ENCODE measurements at places on chromosomes 5 and 9. TPM values are rescaled to one million over a fixed set of nuclear protein-coding genes. Genes with fewer than 3 reads are reported as not detected.

OR1Q1 gene
- total RNA-seq = not detected

PCDHB5 gene
- total RNA-seq = 0.84 TPM

WDR38 gene
- not detected for total RNA-seq

FOXD4L5 gene
- not detected for total RNA-seq

PCDHB16 gene
- total RNA-seq = under 0.01 TPM

ANKRD20A1 gene
- total RNA-seq = not detected

LPAR1 gene
- 106 TPM for total RNA-seq

BHMT2 gene
- 1.3 TPM for total RNA-seq

SETD9 gene
- 19.7 TPM for total RNA-seq

EGFL7 gene
- total RNA-seq = 2.1 TPM

OR2V2 gene
- not detected for total RNA-seq

MORN5 gene
- total RNA-seq = not detected

SPRY4 gene
- 8.9 TPM for total RNA-seq

SLC6A3 gene
- total RNA-seq = not detected

CDKN2B gene
- total RNA-seq = 10.4 TPM

SV2C gene
- total RNA-seq = not detected

CENPP gene
- total RNA-seq = 6.8 TPM

FBXO4 gene
- 12.3 TPM for total RNA-seq

APBA1 gene
- 1.5 TPM for total RNA-seq

PPIP5K2 gene
- total RNA-seq = 24.8 TPM

NAIF1 gene
- total RNA-seq = 9.2 TPM

SHC3 gene
- total RNA-seq = 3.9 TPM

SH3RF2 gene
- 1.0 TPM for total RNA-seq

ADCY2 gene
- not detected for total RNA-seq

RORB gene
- total RNA-seq = 1.3 TPM

IFNK gene
- total RNA-seq = not detected

SHISAL2B gene
- not detected for total RNA-seq

MARCOL gene
- not detected for total RNA-seq

PCDHB15 gene
- 0.17 TPM for total RNA-seq

UIMC1 gene
- total RNA-seq = 15.0 TPM

TICAM2 gene
- 4.5 TPM for total RNA-seq

NDST1 gene
- 58.3 TPM for total RNA-seq

FAM151B gene
- 3.1 TPM for total RNA-seq

LIFR gene
- total RNA-seq = 20.0 TPM

SPATA31C1 gene
- not detected for total RNA-seq

IFNA21 gene
- not detected for total RNA-seq

CCL28 gene
- 0.34 TPM for total RNA-seq

SECISBP2 gene
- total RNA-seq = 23.5 TPM

ZNF474 gene
- total RNA-seq = under 0.01 TPM

PRRX2 gene
- 14.9 TPM for total RNA-seq

TMEM252 gene
- total RNA-seq = not detected

BARHL1 gene
- not detected for total RNA-seq

FST gene
- 84.3 TPM for total RNA-seq

SPINK7 gene
- total RNA-seq = not detected
